BE2C (cell line): ENCODE measurements at places on chromosomes 3 and 15.

- peak; percentile 23 for DNase-seq
These were observed 376.5 kb downstream of the MECOM start for GRCh38 chr3:169286992-169287391.

GRCh38 chr3:156816091-156816793, 9.9 kb upstream of the LEKR1 start:
- peak; percentile 8 for DNase-seq

DNA sequence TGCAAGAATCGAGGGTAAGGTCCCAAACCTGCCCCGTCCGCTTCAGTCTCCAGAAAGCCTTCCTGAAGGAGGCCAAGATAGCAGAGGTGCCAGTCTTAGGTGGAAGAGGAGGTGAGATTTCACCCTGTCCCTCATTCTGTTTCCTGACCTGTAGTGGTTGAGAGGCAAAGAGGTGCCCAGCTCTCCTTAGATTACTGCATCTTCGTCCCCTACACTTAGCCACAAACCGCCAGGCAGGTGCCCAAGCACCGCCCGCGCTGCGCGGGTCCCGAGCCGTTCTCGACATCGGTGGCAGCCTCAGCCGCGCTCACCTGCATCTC, 23.8 kb upstream of the POLG start:
- DNase-seq = no peak

- no peak for DNase-seq
These were observed 881.4 kb downstream of the DIPK2A start for GRCh38 chr3:144852999-144853398.

DNA sequence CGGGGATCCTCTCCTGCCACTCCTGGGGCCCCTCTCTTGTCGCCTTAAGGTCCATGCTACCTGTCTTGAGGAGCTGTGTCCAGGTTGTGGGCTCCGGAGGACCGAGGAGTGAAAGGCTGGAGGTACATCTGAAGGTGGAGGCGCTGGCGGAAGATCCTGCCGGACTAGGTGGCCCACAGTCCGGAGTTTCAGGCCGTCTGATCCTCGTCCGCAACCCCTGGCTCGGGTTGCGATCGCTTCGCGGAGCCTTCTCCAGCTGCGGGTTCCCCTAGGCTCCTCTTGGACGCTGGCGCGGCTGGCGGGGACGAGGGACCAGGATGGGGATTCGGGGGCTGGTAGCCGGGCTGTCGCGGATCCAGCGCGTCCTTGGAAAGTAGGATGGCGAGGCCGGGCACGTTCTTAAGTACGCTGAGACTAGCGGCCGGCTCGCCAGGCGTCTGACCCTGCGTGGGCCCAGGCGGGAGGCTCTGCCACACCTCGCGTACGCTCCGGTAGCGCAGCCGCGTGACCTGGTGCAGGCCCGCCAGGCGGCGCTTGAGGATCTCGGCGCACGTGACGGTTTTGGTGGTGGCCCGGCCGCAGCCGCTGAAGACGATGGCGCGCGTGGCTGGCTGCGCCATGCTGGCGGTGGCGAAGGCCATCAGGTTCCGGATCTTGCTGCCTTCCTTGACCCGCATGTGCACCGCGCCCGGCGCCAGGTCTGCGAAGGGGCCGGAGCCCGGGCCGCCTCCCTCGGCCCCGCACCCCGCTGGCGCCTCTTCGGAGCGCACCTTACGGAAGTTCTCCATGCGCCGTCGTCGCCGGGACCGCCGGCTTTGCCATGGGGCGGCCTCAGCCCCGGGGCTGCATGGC, 550 bp downstream of the RPP25 start:
- peak; percentile 36 for DNase-seq

DNA sequence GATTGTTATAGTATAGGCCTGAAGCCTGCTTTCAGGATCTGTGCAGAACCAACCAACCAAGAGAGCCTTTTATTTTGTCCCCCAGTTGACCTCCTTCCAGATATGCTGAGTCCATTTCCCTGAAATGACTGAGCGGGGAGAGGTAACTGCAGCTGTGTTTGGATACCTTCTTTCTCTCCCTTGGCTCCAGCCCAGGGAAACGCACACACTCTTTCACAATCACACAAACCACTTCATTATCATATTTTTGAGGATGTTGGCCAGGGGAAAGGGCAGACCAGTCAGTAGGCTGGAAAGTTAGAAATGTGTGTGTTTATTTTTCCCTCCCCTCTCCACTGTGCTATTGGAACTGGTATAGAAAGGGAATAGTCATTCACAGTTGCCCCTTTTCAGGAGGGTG, 417.7 kb upstream of the TBL1XR1 start:
- DNase-seq = no peak

- no peak for DNase-seq
These were observed 238.1 kb downstream of the LPP start for GRCh38 chr3:188392076-188392475.

DNA sequence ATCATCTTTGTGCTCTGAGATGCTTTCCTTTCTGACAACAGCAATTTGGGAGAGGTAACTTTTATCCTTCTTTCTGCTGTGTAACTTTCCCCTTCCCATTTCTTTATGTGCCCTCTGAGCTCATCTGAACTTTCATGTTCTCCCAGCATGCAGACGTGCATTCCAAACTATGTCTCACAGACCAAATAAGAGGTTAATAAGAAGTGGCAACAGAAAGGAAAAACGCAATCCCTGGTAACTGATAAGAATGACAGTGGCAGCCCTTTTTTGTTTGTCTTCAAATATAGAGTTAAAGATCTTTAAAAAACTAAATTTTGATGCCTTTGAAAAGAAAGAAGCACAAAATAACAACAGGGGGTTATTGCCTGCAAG, 533.4 kb downstream of the FOXP1 start:
- DNase-seq = no peak

GRCh38 chr3:35832140-35832571, 192.8 kb downstream of the ARPP21 start:
- no peak for DNase-seq

- DNase-seq = no peak
These were observed 23.8 kb downstream of the METTL6 start for GRCh38 chr3:15403495-15403894.

- no peak for DNase-seq
These were observed 48.1 kb upstream of the MAP4 start for GRCh38 chr3:48064292-48064829.

GRCh38 chr15:62773369-62774165, 269.0 kb upstream of the TPM1 start:
- no peak for DNase-seq

- DNase-seq = no peak
These were observed 251.3 kb upstream of the GBE1 start for GRCh38 chr3:82012775-82013174.

DNA sequence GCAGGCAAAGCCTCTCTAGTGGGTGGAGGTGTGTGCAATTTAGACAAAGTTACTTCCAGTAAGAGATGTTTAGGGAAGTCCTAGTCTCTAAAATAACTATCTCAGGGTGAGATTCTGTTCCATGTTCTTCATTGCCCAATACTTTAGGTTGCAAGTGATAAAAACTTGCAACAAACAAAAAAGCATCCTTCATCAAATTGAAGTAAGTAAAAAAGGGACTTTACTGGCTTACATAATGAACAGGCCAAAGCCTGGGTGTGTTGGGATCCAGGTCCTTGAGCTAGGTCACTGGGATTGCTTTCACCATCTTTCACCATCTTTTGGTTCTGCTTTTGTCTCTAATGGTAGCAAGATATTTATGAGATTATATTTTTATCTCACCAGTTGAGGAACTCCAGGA, 38.3 kb downstream of the CX3CR1 start:
- no peak for DNase-seq

GRCh38 chr15:74217907-74218885, 15.6 kb upstream of the STRA6 start:
- no peak for DNase-seq

- no peak for DNase-seq
These were observed 22.8 kb downstream of the TRPC1 start for GRCh38 chr3:142746646-142747045.
